SK-N-SH (cell line): ENCODE measurements at places on chromosomes 6 and 20. TPM values are rescaled to one million over a fixed set of nuclear protein-coding genes. Genes with fewer than 3 reads are reported as not detected.
A peak's percentile ranks its signal among the peaks of the same experiment; 100 is the strongest.

DNA sequence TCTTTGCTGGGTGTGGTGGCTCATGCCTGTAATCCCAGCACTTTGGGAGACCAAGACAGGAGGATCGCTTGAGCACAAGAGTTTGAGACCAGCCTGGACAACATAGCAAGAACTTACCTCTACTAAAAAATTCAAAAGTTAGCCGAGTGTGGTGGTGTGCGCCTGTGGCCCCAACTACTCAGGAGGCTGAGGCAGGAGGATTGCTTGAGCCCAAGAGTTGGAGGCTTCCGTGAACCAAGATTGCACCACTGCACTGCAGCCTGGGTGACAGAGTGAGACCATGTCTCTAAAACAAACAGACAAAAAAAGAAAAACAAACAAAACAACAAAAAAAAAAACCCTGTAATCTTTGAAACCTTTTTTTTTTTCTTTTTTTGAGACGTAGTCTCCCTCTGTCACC is 67.5 kb downstream of the CAP2 start:
- DNase-seq, result no peak

DNA sequence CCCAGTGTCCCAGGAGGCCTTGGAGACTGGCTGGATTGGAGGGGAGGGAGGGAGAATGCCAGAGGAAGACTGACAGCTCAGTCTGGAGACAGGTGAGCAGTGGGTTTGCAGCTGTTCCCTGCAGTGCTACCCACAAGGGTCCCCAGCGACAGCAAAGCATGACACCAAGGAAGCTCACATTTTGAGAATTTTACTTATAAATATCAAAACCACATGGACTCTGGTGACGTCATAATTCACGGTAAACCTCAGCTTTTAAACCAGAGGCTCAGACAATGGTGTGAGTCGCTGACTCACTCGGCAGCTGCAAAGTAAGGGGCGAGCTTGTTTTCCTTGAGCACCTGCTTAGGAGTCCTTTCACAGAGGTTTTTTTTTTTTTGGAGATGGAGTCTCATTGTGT is 65.2 kb downstream of the THBS2 start:
- no peak for DNase-seq

DNA sequence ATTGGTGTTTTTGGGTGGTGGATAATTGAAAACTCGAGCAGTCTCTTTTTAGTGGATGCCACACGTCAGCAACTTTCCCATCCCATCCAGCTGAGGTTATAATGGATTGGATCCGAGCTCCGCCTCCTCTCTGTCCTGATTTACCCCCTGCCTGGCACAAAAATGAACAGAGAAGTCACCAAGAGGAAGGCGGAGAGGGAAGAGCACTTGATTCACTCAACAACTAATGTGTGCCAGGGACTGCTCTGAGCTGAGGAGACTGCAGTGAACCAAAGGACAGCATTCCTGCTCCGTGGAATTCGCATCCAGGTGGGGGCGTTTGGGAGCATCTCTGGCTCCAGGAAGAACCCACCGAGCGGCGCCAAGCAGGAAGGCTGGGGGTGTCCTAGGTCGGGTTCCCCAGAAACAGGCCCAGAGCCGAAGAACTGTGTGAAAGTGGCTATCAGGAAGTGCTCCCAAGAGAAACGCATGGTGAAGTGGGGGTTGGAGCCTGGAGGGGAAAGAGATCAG is 95.8 kb upstream of the NAA20 start:
- no peak for DNase-seq

- peak; percentile 83 for DNase-seq
These were observed 78.8 kb downstream of the CDS2 start for GRCh38 chr20:5205348-5206210.

- DNase-seq, result no peak
These were observed 92.9 kb downstream of the SPTLC3 start for GRCh38 chr20:13101706-13102105.

GRCh38 chr6:119539066-119539746 is 189.6 kb upstream of the MAN1A1 start:
- DNase-seq, result no peak

GRCh38 chr20:39602649-39603048 is 640.5 kb downstream of the DHX35 start:
- DNase-seq, result no peak

DNA sequence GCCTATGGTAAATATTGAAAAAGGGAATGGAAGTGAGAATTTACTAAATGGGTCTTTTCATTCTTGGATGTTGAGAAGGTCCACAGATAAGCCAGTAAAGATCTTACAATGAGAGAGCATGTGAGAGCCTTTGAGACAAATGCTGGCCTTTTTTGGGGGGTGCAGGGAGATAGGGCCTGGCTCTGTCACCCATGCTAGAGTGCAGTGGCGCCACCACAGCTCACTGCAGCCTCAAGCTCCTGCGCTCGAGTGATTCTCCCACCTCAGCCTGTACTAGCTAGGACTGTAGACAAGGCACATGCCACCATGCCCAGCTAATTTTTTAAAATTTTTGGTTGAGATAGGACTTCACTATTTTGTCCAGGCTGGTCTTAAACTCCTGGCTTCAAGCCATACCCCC is 63.2 kb upstream of the TMEM181 start:
- DNase-seq, result no peak

GRCh38 chr6:137804637-137805036 is 62.4 kb upstream of the TNFAIP3 start:
- no peak for DNase-seq

- no peak for DNase-seq
These were observed 12.9 kb upstream of the OCSTAMP start for GRCh38 chr20:46563170-46563859.

GRCh38 chr6:168884050-168884645 is 369.5 kb downstream of the THBS2 start:
- no peak for DNase-seq

DNA sequence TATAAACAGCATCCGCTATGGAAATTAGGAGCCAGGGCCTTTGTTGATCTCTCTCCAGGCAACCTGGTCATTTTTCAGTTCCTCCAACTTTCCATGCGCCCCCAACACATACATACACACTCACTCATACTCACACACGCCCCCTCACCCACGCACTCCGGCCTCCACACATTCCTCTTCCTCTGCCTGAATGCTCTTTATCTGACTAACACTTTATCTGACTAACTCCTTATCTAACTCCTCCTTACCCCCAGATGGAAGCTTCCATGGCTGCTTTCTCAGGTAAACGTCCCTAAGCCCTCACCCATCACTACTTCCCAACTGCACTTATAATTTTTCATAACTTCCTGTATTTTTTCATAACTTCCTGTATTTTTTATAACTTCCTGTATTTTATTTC is 17.4 kb downstream of the CASS4 start:
- no peak for DNase-seq

DNA sequence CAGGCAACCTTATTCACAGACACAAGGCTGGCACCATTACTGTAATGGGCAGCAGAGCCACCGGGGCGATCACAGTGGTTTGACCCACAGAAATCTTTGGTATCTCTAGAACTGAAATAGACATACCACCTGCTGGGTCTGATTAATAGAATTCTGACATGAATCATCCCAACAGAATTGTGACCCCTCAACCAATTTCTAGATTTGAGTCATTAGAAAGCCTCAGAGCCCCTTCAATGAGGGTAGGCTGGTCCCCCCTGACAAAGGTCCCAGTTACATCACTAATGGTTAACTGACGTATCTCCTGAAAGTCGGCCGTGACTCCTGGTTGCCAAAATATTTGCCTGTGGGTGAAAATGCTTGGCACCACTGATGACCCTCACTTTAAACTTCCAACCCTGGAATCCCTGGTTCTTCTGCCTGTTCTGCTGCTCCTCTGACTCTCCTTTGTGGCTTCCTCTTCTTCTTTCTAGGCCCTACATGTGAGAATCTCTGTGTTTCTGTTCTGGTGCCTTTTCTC is 124.9 kb upstream of the ARID1B start:
- no peak for DNase-seq

- no peak for DNase-seq
These were observed 8.4 kb downstream of the GGT7 start for GRCh38 chr20:34864216-34864615.

Gene CDK5RAP1
- 30.5 and 33.2 TPM in 2 replicates for polyA plus RNA-seq

Gene OR2B6
- polyA plus RNA-seq, result 0.21 and 0.42 TPM in 2 replicates

Gene SCRT2
- not detected in 2 replicates for polyA plus RNA-seq

Gene HLA-DMB
- polyA plus RNA-seq, result 0.10 TPM in 1 of 2 replicates, not detected in the other

Gene LTA
- polyA plus RNA-seq, result not detected in 2 replicates

Gene ZHX3
- polyA plus RNA-seq, result 6.0 and 6.9 TPM in 2 replicates
